Activated CD4-positive, CD25-positive, alpha-beta regulatory T cell treated with anti-CD3 and anti-CD28 coated beads, Interleukin-2, amount 50 U/mL, for 24 hours (primary cell): ENCODE measurements at places on chromosomes 5 and 9.

GRCh38 chr9:107665057-107665456, 175.5 kb upstream of the KLF4 start:
- no peak for ATAC-seq

DNA sequence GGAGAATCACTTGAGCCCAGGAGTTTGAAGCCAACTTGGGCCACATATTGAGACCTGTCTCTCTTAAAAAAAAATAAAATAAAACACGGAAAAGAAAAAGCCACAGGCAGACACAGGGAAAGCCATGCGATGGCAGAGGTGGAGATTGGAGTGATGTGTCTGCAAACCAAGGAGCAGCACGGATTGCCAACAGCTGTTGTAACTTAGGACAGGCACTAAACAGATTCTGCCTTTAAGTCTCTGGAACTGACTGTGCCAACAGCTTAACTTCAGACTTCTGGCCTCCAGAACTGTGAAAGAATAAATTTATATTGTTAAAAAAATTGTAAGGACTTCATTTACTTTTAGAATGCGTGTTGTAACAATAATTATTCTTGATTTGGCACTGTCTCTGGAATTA, 318.5 kb upstream of the CHD1 start:
- ATAC-seq, result no peak

DNA sequence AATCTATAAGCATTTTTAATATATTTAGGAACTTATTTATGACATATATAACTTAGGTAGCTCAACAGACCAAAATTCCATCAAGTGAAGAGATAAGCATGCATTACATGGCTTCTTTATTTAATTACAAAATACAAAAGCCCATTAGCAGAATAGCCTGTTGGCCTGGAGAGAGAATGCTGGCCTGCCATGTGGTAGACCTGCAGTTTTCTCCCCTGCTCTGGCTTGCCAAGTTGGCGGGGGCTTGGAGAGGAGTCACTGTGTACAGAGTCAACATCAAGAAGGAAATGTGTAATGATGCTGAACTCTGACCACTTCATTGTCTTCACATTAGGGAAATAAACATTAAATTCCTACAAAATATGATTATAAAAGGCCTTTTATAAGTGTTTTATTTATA, 69.8 kb upstream of the CNTLN start:
- ATAC-seq, result no peak

DNA sequence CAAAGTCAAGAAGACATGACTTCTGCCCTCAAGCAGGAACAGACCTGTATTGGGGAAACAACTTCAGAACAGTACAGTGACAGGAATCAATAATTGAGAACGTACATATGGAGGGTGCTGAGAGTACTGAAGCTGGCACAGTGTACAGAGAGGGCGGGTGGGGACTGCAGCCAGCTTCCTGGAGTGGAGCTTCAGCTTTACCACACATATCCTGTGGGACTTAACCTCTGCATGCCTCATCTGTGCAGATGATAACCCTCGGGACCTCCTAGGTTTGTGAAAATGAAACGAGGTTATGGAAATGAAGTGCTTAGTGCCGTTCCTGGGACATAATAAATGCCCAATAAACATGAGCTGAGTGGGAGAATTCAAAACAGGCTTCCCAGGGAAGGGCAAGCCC, 22.1 kb upstream of the RARS1 start:
- no peak for ATAC-seq

GRCh38 chr5:90111364-90112032, 298.1 kb downstream of the CETN3 start:
- ATAC-seq, result no peak

GRCh38 chr5:115490596-115490995, 54.0 kb downstream of the FEM1C start:
- no peak for ATAC-seq

DNA sequence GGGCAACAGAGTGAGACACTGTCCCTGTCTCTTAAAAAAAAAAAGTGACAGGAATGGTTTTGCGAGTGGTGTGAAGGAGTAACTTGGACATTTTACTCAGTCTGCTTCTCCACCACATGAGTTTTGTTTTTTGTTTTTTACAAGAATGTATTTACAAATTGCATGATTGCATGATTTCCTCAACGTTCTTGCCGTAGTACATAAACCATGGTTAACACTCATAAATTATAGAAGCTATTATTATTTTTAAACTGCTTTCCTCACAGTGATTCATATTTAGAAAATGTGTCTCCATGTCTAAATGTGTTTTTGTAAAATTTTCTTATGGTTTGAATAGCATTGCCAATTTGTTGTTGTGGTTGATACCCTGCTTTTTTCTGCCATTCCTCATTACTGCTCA, 220.0 kb downstream of the GOLPH3 start:
- ATAC-seq, result no peak

GRCh38 chr5:177378884-177379883, 5.0 kb upstream of the SLC34A1 start:
- peak; percentile 82 for ATAC-seq

GRCh38 chr5:132096904-132097303, 23.3 kb downstream of the CSF2 start:
- no peak for ATAC-seq

GRCh38 chr9:90904706-90905478, 103.3 kb downstream of the SYK start:
- no peak for ATAC-seq

GRCh38 chr5:124658867-124659557, 87.4 kb downstream of the ZNF608 start:
- ATAC-seq, result no peak

- ATAC-seq, result no peak
Observed at GRCh38 chr9:133117271-133118178, 3.5 kb downstream of the RALGDS start.

GRCh38 chr5:96952118-96952750, 16.4 kb downstream of the LNPEP start:
- no peak for ATAC-seq

DNA sequence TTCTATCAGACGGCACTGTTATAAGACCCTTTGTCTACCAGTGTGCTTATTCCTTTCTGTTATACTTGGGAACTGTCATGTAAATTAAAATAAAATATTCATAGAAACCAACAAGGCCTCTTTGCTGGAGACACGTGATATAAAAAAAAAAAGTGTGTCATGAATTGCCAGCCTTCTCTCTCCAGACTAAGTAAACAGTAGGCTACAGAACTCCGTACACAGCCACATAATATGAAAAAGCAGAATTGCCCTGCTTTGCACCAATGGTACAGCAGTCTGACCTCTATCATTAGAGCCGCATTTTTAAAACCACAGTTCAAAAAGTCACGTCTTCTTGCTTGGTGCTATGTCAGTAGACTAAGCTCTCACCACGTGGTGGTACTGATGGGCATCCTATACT, 231.3 kb downstream of the SEMA5A start:
- ATAC-seq, result no peak
